Stimulated activated CD4-positive, alpha-beta T cell treated with anti-CD3 and anti-CD28 coated beads, Interleukin-12 subunit alpha, Interleukin-12 subunit beta, amount 100 ng/mL, for 48 hours (primary cell): ENCODE measurements at places on chromosomes 7 and 10.
A peak's percentile ranks its signal among the peaks of the same experiment; 100 is the strongest.

DNA sequence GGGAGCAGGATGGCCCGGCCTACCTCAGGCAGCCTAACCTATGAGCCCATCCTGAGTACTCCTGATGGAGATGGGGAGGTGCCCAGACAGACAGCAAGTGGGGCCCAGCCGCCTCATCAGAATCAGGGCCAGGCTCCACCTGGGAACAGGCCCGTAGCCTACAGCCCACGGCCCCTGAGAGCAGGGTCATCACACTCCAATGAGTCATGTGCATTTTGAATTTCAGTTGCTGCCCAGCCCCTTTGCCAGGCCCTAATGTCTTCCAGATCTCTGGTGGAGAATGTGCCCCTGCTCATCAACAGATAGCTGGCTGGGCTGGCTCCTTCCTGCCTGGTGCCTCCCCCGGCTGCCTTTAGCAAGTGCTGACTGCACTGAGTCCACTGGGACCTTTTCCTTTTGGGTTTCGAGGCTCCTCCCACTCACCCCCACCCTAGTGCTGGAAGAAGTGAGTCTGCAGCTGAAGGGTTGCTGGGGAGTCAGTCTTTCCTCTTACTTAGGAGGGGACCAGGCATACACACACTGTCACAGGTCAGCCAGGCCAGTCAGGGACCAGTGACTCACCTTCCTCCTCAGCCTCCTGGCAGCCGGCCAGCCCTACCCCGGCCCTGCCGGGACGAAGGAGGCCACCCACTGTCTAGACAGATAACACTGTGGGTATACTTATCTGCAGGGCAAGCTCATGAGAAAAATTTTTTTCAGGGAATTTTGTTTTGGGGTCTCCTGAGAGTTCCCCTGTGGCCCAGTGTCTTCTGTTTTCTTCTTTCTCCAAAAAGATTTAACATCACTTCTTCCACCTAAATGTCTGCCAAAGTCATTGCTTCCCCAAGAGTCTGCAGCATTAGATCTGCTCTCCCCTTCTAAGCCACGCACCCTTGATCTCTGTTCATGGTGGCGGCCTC lies 9.1 kb upstream of the ASIC3 start:
- DNase-seq = peak; percentile 79

DNA sequence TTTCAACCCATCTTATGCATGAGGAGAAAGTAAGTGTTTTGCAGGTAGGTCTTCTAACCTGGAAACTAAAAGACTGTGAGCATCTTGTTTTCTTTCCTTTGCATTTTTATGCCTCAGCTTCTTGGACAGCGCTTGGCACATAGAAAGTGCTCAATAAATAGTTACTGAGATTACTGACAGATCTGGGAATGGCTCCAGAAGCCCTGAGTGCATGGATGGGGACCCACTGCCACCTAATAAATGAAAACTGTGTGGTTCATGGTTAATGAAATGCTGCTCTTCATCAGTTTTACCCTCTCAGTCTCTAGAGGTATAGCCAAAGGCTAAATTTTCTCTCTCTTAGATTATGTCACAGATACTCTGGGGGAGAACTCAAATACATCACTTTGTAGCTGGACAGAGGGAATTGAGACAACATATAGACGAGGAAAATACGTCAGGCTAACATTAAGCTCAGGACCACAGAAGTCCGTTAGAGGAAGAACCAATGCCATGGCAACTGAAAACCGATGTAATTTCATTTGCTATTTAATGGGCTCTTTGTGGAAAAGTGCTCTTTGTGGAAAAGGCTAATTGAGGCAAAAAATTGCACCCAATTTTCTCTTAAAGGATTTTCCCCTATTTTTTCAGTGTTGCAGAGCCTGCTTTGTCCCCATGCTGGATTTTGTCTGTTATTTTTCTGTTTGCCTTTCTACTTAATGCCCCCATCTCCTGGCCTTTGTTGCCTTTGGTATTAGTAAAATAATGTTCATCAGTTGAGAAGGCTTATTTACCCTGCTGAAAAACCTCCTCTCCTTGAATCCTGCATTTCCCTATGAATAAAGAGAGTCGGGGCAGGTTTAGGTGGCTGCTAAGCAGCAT lies 17.8 kb downstream of the ASB4 start:
- DNase-seq = no peak

DNA sequence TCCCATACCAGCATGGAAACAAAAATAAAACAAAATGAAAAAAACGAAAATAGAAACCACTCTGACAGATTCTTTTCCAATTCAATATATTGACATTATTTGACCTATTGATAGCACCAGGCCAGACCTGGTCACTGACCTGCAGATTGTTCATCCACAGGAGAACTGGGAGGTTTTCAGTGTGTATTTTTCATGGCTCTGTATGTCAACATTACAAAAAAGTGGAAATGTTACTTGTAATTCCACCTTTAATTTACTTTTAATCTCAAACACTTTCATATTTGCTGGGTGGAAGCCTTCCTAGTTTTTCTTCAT lies 2.9 kb downstream of the HKDC1 start:
- DNase-seq = no peak

DNA sequence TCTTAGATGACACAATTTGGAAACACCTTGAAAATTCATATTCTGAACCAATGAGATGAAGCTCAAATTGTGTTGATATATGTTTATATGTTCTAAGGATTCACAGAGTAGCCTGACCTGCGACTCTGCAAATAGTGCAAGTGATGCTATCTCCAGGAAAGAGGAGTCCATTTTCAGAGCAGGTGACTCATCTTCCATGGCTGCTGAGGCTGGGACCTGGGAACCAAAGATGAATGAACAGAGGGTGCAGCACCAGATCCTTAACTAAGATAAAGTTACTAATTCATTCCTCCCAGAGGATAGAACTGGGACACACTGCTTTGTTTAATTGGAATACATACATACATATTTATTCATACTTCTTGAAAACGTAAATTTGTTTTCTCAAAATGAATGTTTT lies 240.6 kb upstream of the SEMA3C start:
- DNase-seq = no peak

GRCh38 chr7:50978633-50979215 lies 196.0 kb upstream of the GRB10 start:
- DNase-seq = no peak
